ENCODE measurements at places on chromosomes 5 and 9.

- no peak for DNase-seq
Measured at GRCh38 chr9:78725503-78725902, 428.6 kb downstream of the PSAT1 start.

- no peak for DNase-seq
Measured at GRCh38 chr5:73674669-73675004, 48.6 kb downstream of the ARHGEF28 start.

- no peak for DNase-seq
Measured at GRCh38 chr9:121266356-121266755, 1.6 kb upstream of the GSN start.

- no peak for DNase-seq
Measured at GRCh38 chr5:34516686-34517085, 139.4 kb upstream of the RAI14 start.

GRCh38 chr9:81694541-81694940 lies 5.2 kb upstream of the TLE1 start:
- no peak for DNase-seq

GRCh38 chr5:35799753-35800152 lies 56.9 kb upstream of the IL7R start:
- DNase-seq: no peak

DNA sequence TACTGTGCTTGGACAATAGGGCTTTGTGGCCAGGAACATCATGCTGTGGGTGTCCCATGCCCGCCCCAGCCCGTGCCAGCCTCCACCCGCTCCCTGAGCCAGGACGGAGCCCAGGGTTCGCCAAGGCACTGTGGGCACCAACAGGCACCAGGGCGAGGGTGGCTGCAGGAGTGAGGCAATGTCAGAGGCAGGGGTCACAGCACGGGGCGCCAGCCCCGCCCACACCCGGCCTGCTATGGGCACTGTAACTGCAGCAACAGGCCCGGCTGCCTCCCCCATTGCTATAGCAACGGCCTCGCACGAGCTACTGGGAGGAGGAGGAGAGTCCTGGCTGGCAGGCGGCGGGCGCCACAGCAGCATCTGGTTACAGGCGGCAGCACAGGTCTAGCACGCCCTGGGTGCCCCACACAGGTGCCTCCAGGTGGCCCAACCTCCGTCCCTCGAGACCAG lies 2.5 kb downstream of the ABCA2 start:
- no peak for DNase-seq

DNA sequence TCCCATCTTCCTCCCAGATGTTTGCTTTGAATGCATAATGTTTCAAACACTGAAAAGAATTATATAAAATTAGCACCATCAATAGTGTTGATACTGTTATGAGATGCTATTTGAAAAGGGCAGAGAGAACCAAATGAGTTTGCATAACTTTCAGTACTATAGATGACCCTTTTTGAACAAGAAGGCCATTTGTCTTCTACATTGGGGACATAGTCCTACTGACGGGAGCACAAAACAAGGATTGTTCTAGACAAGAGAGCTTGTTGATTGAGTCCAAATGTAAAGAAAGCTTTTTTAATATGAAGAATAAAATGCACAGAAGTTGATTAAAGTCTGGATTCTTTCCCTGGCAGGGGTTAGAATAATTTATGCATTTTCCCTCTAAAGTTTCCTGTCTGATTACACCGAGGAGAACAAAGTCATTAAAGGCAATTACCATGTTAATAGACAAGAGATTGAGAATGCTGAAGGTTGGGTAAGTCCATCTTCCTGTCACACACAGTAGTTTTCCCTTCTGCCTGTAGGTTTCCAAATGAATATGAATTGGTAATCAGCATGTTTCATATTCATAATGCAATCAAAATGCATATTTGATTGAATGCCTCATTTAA lies 32.8 kb upstream of the ADCY2 start:
- no peak for DNase-seq

GRCh38 chr5:69364414-69364813 lies 4.9 kb downstream of the AK6 start:
- no peak for DNase-seq

- DNase-seq: no peak
Measured at GRCh38 chr5:159746707-159747106, 169.6 kb upstream of the ADRA1B start.

DNA sequence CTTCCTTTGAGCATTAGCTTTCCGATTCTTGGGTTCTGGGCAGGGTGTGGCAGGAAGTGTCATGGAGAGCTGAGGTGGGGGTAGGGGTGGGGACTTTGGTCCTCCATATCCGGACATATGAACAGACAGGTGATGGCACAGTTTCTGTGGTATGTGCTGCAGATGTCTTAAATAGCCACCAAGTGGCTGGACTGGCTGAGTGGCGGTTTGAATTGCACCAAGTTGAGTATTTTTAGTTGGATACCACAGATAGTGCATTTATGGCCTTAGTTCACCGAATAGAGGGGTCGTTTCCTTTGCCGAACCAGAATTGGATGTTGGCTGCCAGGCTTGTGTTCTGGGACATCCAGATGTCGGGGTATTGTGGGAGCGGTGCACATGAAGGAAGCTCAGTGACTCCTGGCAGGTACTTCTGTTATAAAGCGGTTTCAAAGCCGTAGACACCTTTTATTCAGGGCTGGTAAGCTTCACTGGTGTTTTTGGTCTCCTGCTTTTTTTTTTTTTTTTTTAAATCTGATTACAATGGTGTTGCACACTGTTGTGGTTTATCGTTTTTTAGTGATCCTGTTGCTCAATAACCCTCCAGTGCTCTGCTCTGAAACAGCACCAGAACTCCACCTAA lies 15.1 kb upstream of the TNFAIP8 start:
- no peak for DNase-seq

DNA sequence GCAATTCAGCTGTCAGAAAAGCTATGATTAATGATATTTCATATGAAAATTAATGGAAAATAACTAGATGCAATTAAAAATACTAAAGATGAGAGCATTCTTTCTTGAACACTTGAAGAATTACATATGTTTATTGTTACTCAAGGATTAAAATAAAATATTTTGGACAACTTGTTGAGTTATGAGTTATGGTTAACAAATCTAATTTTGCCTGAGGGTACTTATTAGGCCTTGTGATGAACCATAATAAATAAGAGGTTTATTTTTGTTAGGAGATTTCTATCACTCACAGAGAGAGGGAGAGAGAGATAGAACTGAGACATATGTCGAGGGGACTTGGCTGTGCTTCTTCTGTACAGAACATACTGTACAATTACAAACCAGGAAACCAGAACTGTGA lies 183.7 kb downstream of the ISL1 start:
- DNase-seq: no peak

GRCh38 chr9:69357030-69357775 lies 32.2 kb downstream of the ENTREP1 start:
- DNase-seq: no peak

DNA sequence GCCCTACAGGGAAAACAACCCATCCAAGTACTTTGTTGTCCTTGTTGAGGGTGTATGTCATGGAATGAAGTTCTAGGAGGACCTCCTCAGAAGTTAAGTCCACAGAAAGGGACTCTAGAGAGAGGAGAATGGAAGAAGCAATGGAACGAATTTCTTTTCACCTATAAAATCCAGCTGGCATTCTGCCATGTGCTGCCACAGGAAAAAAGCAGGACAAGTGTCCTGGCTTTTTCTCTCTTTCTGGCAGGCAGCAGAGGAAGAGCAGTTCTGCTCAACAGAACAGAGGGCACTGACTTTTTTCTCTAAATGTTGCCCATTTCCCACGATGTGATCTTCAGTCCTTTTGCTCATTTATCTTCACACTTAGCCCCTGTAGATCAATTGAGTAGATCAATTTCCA lies 240.8 kb downstream of the MCTP1 start:
- peak; percentile 14 for DNase-seq

GRCh38 chr5:65577141-65577540 lies 14.0 kb downstream of the PPWD1 start:
- no peak for DNase-seq

- peak; percentile 72 for DNase-seq
Measured at GRCh38 chr9:91837981-91838731, 111.9 kb downstream of the ROR2 start.

DNA sequence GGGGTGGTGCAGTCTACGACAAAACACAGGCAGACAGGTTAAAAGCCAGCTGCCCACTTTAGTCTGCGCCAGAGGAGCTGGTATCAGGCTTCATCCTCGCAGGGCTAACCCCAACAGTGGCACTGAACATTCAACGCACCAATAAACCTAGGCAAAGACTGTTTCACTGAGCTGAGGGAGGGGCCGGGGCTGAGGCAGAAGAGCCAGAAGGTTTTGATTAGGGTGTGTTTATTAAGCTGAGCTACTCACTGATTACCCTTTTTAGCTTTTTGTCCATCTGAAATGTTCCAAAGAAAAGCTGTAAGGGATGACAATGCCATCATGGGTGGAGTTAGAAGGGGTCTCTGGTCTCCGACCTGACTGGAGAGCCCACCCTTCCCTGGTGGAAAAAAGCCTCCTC lies 1.4 kb downstream of the ZMYND19 start:
- no peak for DNase-seq

- no peak for DNase-seq
Measured at GRCh38 chr9:132782037-132782436, 96.0 kb downstream of the AK8 start.

GRCh38 chr5:132294728-132295504 lies 722 bp downstream of the SLC22A4 start:
- DNase-seq: peak; percentile 64

GRCh38 chr9:3215658-3216057 lies 310.1 kb downstream of the RFX3 start:
- DNase-seq: no peak

GRCh38 chr5:169531631-169532030 lies 51.9 kb upstream of the SPDL1 start:
- no peak for DNase-seq

DNA sequence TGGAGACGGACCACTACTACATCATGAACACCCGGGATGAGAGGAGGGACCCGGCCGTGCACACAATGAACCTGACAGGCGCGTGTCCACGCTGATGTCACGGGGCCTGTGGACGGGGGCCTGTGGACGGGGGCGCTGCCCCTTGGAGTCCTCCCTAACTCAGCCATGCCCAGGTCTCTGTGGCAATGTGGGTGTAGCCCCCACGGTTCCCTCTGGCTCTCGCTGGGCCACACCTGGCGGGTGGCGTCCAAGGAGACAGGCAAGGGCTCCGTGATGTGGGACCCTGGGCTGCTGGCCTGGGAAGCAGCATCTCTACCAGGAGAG lies 22.1 kb downstream of the PAEP start:
- no peak for DNase-seq

GRCh38 chr9:13942695-13943094 lies 371.2 kb downstream of the NFIB start:
- DNase-seq: no peak

- no peak for DNase-seq
Measured at GRCh38 chr5:36621985-36622384, 15.6 kb downstream of the SLC1A3 start.

Data from HAP-1 (cell line).